Immature natural killer cell (primary cell): ENCODE measurements at places on chromosomes 16 and 17.

GRCh38 chr17:42979511-42980273 is at the start of gene PTGES3L:
PTGES3L (minus strand) TSS chr17:42980080; CDS start chr17:42980053, 27 bp downstream.
- DNase-seq: no peak

DNA sequence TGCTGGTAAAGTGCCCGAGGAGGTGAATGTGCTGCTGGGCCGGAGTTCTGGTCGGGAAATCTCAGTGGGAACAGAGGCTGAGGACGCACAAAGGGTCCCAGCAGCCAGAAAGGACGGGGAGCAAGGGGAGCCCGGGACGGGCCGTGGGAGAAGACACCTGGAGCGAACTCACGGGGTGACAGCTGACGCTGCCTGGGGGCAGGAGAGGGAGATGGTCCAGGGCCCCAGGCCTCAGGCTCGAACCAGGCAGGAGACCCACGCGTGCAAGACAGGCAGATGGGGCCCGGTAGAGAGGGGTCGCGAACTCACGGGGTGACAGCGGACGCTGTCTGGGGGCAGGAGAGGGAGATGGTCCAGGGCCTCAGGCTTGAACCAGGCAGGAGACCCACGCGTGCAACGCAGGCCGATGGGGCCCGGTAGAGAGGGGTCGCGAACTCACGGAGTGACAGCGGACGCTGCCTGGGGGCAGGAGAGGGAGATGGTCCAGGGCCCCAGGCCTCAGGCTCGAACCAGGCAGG is 72.9 kb downstream of the METRNL start:
- DNase-seq: no peak

- DNase-seq: no peak
These were observed 25.0 kb downstream of the HEATR9 start for GRCh38 chr17:35843698-35844097.

- DNase-seq: peak; percentile 94
These were observed 28.1 kb downstream of the KIAA0513 start for GRCh38 chr16:85055493-85056210.

DNA sequence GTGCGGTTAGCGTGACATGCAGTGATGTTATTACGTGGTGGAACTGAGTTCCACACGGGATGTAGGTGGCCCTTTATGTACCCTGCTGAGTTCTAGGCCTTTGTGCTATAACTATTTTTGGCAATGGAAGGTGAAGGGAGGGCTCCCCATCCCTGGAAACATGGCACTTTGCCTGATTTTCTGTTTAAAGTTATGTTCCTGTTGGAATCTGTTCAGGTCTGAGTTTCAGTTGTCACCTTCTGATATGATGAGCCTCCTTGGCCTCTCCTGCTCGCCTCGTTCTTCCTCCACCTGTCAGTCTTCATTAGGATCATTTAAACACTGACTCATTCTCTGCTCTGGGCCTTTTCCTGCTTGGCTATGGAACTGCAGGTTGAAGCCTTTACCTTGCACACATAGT is 200.6 kb downstream of the FTO start:
- DNase-seq: no peak

DNA sequence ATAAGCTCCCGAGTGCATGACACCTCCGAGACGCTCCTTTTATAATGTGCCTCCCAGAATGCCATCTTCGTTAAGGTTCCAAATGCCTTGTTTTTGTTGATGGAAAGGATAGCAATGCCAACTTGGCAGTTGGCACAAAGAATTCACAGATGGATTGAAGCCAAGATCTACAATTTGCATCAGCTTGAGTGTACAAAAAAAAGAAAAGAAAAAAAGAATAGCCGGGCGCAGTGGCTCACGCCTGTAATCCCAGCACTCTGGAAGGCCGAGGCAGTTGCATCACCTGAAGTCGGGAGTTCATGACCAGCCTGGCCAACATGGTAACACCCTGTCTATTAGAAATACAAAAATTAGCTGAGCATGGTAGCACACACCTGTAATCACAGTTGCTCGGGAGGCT is 7.6 kb downstream of the TBC1D16 start:
- no peak for DNase-seq

GRCh38 chr17:81511554-81511803 is 1.1 kb downstream of the ACTG1 start:
- DNase-seq: peak; percentile 46

DNA sequence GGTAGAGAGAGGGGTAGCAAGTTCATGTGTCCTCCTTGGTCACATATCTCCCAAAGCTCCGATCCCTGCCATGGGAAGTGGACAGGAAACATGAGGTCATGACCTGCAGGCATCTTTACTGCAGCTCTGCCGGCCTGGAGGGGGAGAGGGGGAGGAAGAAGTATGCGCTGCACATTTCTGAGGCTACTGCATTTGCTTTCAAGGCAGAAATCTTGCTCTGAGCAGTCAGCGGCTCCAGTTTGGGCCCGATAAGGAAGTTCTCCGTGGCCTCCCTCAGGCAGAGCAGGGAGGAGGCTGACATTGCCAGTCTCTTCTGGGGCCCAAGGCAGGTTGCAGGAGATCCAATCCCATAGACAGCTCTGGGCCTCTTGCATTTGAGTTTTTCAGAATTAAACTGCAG is 1.5 kb upstream of the NHERF1 start:
- DNase-seq: no peak

DNA sequence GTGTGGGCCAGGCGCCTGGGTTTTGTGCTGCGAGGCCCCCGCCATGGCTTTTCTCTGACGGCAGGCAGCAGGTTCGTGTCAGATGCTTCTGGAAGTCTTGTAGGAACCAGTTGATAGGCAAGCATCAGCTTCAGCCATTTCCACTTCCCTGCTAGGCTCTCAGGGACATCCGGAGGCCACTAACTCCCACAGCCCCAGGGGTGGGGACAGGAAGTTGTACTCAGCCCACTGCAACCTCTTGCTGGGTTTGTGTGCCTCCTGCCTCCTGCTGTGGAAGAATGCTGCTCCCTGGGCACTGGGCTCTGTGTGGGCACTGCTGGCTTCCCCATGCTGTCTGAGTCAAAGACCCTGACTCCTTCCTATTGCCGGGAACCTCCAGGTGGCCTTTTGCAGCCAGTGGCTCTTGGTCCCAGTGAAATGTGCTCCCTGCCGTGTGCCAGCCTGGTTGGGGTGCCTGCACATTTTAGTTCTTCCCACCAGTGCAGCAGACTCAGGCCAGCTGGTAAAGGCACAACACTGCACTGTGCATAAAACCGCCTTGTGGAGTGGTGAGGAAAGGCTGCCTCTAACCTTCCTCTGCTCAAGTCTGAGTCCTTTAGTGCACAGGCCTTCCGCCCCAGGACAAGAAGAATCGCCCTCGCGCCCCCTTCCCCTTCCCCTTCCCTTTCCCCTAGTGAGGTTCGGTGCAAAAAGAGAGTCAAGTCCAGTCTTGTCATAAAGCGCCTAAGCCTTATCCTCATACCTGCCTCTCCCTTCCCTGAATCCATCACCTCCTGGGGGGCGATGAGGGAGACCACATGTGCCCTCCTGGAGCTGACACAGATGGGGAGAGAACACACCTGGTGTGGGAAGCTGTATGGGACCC is 16.6 kb downstream of the LDHD start:
- DNase-seq: peak; percentile 30

- no peak for DNase-seq
These were observed 2.2 kb downstream of the SDK2 start for GRCh38 chr17:73641826-73642600.

- DNase-seq: no peak
These were observed 4.3 kb downstream of the SOX8 start for GRCh38 chr16:985646-986400.

- no peak for DNase-seq
These were observed 4.7 kb downstream of the SLC5A11 start for GRCh38 chr16:24850289-24850938.

DNA sequence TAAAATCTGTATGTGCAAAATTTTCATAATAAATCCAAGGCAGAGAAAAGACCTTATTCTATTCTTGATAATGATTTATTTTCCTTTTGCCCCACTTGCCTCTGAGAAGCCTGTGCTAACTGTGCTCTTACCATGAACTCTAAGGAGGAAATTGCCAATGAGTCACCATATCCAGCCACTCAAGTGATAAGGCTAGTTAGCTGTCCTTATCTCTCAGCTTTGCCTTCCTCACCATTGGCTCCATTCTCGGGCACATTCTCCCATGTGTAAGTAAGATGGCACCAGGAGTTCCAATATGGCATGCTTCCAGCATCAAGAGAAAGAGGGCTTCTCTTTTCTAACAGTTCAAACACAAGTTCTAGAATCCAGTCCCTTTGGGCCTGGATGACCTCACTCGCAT is 142.4 kb downstream of the TOX3 start:
- no peak for DNase-seq

GRCh38 chr16:29767062-29767461 is 11.0 kb upstream of the ZG16 start:
- DNase-seq: no peak

DNA sequence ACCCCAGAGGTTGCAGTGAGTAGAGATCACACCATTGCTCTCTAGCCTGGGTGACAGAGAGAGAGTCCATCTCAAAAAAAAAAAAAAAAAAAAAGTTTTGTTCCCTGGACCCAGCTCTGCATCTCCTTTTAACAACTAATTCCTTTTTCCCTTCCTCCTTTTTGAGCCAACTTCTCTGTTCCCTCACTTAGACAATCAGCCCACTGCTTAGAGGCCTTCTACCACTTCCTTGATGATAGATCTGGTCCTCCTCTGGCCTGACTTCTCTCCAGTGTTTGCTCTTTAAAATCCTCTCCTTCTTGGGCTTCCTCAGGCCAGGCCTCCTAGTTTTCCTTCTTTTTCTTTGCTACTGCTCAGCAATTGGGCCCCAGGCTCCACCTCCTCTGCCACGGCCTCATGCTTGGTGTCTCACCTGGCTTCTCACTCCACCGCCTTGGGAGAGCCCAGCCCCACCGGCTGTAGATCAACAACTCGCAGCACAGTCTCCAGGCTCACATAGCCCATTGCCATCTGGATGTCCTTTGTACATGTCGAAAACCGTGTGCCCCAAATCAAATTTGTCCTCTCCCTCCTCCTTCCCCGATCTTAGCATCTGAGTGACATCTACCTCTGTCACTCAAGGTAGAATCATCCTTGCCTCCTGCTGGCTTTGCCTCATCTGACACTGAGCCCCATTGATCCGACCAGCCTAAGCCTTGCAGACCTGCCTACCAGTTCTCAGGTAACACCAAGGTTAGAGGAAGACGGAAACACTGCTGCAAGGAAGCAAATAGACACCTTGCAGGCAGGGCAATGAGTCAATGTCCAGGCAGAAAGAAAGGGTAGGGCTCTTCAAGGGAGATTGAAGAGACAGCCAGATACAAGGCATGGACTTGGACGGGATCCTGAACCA is 17.4 kb downstream of the ARHGAP27 start:
- DNase-seq: no peak

- DNase-seq: peak; percentile 59
These were observed 47.5 kb downstream of the HAPSTR1 start for GRCh38 chr16:9138731-9139501.
